Psoas muscle (tissue), 8 donors: ENCODE measurements at places on chromosomes 4 and X. TPM values are rescaled to one million over a fixed set of nuclear protein-coding genes. Genes with fewer than 3 reads are reported as not detected.

- no peak for DNase-seq
Observed at GRCh38 chr4:146310319-146311021, 96.1 kb downstream of the REELD1 start.

- DNase-seq, result no peak
Observed at GRCh38 chrX:17580539-17581152, 156.6 kb upstream of the SCML1 start.

DNA sequence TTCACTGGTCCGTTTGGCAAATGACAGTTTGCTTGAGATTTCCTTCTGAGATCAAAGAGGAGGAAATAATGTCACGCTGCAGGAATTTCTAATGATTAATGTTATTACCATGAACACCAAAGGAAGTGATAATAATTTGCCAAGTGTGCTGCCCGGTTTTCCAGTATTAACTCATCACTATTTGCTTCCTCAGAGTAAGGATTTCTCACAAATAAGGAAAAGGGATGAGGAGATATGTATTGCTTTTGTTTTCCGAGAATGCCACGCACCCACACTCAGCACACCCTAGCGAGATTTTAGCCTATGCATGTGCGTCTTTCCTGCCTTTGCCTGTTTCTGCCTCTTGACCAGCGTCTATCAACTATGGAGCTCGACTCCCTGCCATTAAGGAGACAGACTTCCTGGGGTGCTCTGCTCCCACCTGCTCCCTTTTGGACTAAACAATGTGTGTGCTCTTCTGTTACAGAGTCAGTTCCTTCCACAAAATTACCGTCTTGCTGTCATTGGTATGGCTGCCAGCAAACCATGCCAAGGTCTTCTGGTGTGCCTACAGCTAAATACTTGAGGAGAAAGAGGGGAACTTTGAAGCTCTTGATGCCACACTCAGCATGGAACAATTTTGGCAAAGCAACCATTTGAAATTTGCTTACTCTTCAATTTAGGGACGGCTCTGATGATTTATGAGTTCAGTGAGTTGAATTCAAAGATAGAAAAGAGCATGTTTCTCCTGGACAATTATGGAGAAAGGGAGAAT, 393.1 kb upstream of the ZFP42 start:
- no peak for DNase-seq

DNA sequence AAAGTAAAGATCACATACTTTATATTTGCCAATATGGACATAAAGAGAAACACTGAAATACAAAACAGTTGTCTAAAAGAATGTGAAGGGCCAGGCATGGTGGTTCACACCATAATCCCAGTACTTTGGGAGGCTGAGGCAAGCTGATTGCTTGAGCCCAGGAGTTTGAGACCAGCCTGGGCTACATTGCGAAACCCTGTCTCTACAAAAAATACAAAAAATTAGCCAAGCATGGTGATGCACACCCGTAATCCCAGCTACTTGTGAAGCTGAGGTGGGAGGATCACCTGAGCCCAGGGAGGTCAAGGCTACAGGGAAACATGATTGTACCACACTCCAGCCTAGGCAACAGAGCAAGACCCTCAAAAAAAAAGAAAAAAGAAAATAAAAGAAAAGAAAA, 11.8 kb downstream of the RBM47 start:
- no peak for DNase-seq

DNA sequence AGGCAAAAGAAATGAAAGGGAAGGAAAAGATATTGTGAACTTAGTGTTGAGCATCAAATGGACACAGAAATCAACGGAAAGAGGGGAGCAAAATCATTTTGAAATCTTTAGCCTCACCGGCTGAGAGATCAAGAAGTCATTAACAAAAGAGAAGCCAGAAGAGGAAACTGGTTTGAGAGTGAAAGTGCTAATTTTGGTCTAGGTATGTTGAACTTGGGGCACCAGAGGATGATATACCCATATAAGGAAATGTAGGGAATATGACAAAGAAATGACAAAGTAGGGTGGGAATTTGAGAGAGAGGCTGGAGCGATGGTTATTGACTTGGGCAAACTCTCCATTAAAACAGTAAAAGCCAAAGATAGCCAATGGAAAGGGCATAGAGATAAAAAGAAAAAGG, 183.4 kb upstream of the ATOH1 start:
- no peak for DNase-seq

GRCh38 chrX:3940000-3940610, 226.7 kb upstream of the PRKX start:
- no peak for DNase-seq

DNA sequence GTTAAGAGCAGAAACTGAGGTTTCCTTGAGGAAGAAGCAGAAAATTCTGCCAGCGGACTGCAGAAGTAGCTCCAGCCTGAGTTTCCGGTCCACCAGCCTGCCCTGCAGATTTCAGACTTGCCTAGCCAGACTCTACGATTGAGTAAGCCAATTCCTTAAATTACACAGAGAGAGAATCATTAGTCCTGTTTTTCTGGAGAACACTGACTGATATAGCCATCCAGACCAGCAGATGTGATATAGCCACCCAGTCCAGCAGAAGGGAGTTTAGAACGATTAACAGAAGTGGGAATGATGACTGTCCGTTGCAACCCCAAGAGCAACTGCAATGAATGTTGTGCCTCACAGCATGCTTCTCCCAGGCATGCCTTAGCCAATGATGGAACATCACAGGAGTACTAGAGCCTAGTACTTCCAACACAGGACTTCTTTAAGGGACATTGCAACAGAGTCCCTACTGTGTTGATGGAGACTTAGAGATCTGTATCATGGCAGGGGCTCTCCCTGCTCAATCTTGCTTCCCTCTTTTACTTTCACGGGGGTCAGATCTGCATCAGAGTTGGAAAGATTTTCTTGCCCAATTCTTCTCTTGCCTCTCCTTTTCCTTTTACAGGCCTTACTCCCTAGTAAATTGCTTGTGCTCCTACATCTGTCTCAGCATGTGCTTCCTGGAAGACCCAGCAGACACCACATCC, 264.6 kb upstream of the CLNK start:
- no peak for DNase-seq

- no peak for DNase-seq
Observed at GRCh38 chrX:16930392-16930791, 16.1 kb upstream of the REPS2 start.

Gene USP17L25
- polyA plus RNA-seq, result not detected

Gene DDX53
- polyA plus RNA-seq, result not detected

Gene VEGFC
- polyA plus RNA-seq, result 1.8 TPM

Gene RWDD4
- polyA plus RNA-seq, result 37.2 TPM

Gene GPM6B
- 1.1 TPM for polyA plus RNA-seq
